ENCODE measurements at places on chromosomes 12 and 14.

- DNase-seq: no peak
Measured at GRCh38 chr12:108959748-108960655, 60.9 kb downstream of the SVOP start.

DNA sequence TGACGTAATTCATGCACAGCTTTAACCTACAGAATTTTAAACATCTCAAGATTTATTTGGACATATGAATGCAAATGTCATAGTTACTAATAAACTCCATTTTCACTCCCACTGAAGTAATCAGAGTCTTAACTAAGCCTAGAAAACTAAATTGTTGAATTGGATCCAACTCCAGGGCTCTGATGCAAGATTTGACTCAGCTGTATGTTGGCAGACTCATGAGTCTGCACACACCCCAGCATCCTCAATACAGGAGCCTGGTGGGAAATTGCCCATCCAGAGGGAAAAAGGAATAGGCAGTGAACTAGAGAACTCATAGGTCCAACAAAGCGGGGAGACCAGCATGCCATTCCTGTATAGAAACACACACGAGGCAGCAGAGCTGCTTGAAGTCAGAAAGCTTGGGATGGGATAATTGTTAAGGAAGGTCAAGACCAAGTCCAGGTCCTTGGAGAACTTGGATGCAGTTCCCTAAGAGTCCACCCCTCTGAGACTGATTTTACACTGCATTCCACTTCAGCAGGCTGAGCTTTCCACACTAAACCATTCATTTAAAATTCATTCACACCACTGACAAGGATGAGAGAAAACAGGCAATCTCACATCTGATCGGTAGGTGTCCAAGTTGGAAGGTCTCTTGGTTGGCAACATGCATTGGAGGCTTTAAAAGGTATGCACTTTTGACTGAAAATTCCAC lies 14.4 kb downstream of the TMTC1 start:
- DNase-seq: no peak

DNA sequence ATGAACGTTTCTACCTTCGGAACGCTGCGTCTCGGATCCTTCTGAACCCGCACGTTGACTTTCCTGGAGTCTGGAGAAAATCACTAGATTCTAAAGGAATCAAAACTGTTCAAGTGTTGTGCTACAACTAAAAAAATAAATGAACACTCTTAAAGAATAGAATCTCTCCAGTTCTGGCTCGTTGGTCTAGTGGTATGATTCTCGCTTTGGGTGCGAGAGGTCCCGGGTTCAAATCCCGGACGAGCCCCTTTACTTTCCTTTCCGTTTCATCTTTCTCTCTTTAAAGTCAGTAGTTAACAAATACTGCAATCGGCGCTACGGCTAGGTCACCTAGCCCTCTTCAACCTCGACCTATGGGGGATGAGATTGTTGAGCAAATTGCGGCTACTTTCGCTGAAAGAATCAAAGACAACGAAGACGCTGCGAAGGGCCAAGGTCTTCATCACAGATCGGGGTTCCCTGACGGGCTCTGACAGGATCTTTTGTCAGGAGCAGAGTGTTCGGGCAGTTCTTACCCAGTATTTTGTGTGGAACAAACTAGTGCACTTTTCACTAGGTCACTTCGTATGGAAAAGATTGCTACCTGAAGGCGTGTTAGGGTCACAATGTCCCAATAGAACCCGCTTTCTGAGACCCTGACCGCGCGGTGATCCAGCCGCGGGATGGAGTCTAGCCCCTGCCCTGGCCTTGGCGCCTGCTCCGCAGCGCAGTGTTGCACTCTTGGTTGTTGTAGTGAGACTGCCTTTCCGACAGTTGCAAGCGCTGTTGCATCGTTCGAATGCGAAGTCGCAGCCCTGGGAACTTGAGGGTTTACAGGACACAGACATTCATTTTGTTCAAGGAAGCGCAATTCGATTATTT lies 8.4 kb downstream of the OR6S1 start:
- no peak for DNase-seq

DNA sequence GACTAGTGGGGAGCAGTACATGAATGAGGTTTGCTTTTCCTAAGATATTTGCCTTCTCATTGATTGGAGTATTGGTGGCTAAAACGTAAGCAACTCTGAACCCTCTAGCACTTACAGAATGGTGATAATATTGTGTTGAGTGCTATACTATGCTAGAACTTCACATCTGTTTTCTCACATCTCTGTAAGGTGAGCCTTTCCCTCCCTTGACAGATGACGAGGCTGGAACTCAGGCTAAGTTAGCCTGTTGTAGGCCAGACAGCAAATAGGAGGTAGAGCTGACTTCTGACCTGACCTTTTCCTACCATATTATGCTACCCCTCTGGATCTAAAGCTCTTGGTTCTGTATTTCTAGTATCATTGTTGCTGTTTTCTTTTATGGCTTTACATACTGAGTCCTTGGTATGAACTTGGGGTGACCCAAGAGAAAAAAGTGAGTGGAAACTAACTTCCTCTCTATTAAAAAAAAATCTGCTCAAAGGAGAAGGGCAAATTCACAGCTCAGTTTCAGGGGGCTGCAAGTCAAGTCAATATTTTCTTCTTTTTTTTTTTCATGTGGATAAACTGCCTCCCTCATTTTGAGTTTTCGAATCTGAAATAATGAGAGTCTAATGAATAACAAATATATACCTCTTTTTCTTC lies 85.9 kb downstream of the CRADD start:
- no peak for DNase-seq

DNA sequence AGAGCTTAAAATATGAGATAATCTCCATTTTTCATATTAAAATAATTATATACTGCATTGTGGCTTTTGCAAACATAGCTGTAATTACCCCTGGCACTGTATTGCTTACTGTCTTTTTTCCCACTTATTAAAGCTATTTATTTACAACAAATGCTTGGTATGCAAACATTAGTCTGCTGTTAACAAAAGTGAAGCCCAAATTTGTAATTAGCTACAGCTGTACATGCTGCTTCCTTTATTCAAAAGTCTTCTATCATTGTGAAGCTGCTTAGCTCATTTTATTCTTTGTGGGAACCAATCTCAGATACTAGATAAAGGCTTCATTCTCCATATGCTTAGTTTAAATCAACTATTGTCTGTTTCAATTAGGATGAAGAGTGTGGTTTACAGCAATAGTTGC lies 425.8 kb upstream of the FOXG1 start:
- no peak for DNase-seq
